Right lobe of liver (tissue), 6 donors: ENCODE measurements at places on chromosomes 4 and X. TPM values are rescaled to one million over a fixed set of nuclear protein-coding genes. Genes with fewer than 3 reads are reported as not detected.

Gene F11
- total RNA-seq: 178 TPM

Gene SOX3
- total RNA-seq: not detected

Gene ART3
- not detected for total RNA-seq

- no peak for DNase-seq
- no peaks in the 10 kb centered on the region for H3K27me3 ChIP-seq
- no peaks in the 10 kb centered on the region for H3K4me1 ChIP-seq
- H3K4me3 ChIP-seq: no peak overlapping the region
- H3K36me3 ChIP-seq: no peaks in the 10 kb centered on the region
- no peak overlapping the region for H3K27ac ChIP-seq
Observed at GRCh38 chr4:121977251-121978171, 25.7 kb upstream of the TRPC3 start.

DNA sequence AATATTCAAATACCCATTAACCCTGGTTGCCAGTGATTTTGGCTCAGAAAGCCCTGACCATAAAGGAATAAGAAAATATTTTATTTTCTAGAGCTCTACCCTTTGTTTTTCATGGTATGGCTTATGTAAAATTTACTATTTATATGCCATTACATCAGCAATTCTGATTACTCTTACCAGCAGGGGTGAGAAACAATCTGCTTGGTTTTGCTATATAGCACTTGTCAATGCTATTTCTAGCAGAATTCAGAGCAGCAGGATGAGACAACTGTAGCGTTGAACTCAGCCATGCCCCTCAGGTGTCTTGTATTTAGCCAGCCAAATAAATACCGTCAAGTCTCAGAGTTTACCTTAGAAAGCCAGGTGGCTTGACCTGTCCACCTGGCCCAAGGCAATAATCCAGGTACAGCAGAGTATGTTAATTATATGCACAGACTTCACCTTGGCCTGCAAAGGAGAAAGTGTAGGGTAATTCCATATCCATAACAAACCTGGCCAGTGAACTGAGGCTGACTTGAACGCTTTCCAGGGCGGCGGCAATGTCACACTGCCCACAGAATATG, 1303.5 kb downstream of the RAPGEF2 start:
- no peak overlapping the region for H3K4me3 ChIP-seq
- no peaks in the 10 kb centered on the region for H3K4me1 ChIP-seq
- H3K27me3 ChIP-seq: no peaks in the 10 kb centered on the region
- no peak for DNase-seq
- H3K27ac ChIP-seq: no peak overlapping the region

GRCh38 chrX:75303795-75304194, 29.9 kb downstream of the UPRT start:
- H3K36me3 ChIP-seq: no peaks in the 10 kb centered on the region
- no peak for DNase-seq
- no peaks in the 10 kb centered on the region for H3K4me1 ChIP-seq

- no peaks in the 10 kb centered on the region for H3K36me3 ChIP-seq
- H3K27me3 ChIP-seq: peaks cover 3% of the 10 kb centered on the region
- H3K27ac ChIP-seq: peak within 1 kb of the TSS; percentile 31
- peak within 1 kb of the TSS; percentile 61 for H3K4me3 ChIP-seq
Observed at GRCh38 chrX:21374163-21374993, at the start of gene CNKSR2. Gene CNKSR2 (plus strand): TSS chrX:21374418. CDS start chrX:21374898, 480 bp downstream.

DNA sequence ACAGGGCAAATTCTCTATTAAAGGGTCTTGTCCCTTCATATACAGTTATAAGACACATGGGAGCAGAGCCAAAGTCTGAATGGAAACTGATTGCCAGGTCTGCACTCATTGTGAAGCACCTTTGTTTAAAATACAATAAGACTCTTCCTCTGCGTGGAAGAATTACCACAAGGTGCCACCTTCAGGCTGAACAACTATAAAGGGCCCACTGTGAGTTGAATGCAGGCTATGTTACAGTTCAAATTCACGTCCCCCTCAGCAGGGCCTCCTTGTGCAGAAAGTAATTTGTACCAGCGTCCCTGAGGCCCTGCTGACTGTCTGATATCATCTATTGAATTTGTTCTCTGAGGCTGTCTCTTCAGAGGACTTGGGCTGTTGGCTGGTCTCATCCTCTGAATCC, 225.8 kb upstream of the TEX13C start:
- H3K36me3 ChIP-seq: no peaks in the 10 kb centered on the region
- no peaks in the 10 kb centered on the region for H3K27me3 ChIP-seq
- no peak overlapping the region for H3K4me3 ChIP-seq
- no peaks in the 10 kb centered on the region for H3K4me1 ChIP-seq

- no peaks in the 10 kb centered on the region for H3K36me3 ChIP-seq
- no peak for DNase-seq
- no peak overlapping the region for H3K27ac ChIP-seq
- no peak overlapping the region for H3K4me3 ChIP-seq
- H3K4me1 ChIP-seq: no peaks in the 10 kb centered on the region
Observed at GRCh38 chrX:17082831-17083230, 136.4 kb downstream of the REPS2 start.

DNA sequence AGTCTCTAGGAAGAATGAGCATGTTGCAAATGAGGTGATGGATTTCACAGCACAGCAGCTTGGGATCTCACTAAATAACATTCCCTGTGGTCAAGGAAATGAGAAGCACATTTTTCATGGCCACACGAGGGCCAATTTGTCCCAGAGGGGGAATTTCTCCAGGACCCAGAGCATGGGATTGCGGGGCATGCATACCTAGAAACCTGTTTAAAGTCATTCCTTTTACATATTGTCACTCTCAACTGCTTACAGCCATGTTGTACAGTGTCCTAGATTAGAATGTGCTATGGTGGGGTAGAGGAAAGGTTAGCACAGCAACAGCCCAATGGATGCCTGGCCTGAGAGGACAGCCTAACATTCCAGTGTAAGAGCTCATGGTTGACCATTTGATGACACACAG, 37.4 kb upstream of the NLGN4X start:
- no peak overlapping the region for H3K4me3 ChIP-seq
- H3K36me3 ChIP-seq: no peaks in the 10 kb centered on the region
- no peaks in the 10 kb centered on the region for H3K27me3 ChIP-seq
- H3K4me1 ChIP-seq: no peaks in the 10 kb centered on the region
- no peak overlapping the region for H3K27ac ChIP-seq
- DNase-seq: no peak

DNA sequence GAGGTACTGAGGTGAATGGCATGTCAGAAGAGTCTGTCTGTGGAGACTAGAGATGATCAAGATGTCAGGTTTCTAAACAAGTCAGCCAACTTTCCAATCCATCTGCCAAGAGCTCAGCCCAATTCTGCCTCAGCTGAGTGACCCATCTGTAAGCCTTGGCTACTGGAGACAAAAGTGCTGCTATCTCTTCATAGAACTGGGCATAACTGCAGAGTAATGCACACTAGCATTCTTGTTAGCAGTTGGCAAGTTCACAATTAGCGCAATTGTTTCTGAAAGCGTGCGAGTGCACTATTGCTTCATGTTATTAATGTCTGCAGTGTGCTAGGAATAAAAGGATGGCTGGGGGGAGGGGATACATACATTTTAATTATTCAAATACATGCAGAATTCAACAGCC, 32.9 kb upstream of the SH3D19 start:
- no peak for DNase-seq
- H3K4me1 ChIP-seq: no peaks in the 10 kb centered on the region
- H3K36me3 ChIP-seq: no peaks in the 10 kb centered on the region
- H3K4me3 ChIP-seq: no peak overlapping the region
- no peaks in the 10 kb centered on the region for H3K27me3 ChIP-seq

GRCh38 chr4:3294401-3295241, 1.8 kb downstream of the RGS12 start:
- no peaks in the 10 kb centered on the region for H3K4me1 ChIP-seq
- no peak overlapping the region for H3K27ac ChIP-seq
- H3K4me3 ChIP-seq: no peak overlapping the region
- no peaks in the 10 kb centered on the region for H3K27me3 ChIP-seq
- no peak for DNase-seq
